ENCODE measurements at places on chromosomes 4 and X.

- no peak for DNase-seq
These were observed 62.7 kb upstream of the SCML1 start for GRCh38 chrX:17674601-17675000.

DNA sequence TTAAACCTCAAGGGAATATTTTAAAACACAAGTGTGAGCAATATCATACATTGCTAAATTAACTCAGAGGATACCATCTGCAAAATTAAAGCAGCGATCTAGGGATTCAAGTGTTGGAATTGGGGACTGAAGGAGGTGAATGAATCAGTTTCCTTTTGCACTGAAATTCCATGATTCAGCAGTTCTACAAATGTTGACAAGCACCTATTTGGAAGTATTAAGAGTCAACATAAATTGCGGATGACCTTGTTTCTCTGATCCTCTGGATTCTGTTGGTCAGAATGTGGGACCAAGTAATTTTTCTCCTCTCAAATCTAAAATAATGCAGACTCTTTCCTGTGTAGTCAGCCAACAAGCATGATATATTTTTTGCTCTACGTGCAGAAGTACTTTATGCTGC is 78.8 kb downstream of the LDB2 start:
- DNase-seq, result no peak

GRCh38 chr4:6541789-6542188 is 33.2 kb upstream of the MAN2B2 start:
- DNase-seq, result no peak

- DNase-seq, result no peak
These were observed 20.3 kb downstream of the CFAP99 start for GRCh38 chr4:2438822-2439718.

GRCh38 chr4:156595041-156595440 is 376.6 kb downstream of the PDGFC start:
- DNase-seq, result no peak

DNA sequence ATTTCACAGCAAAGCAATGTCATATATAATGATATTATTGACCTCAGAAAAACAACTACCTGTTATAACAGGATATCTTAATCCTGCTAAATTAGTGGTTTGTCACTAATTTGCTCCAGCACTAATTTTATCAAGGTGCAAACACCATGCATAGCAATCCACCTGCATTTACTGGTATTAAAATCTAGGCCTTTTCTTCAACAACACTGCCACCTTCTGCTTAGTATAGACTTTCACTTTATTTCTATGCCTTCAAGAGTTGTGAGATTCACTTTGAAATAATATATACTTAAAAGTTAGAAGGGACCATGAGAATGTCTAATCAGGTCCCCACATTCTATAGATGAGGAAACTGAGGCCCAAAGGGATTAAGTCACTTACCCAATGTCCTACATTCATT is 82.1 kb upstream of the IQCM start:
- no peak for DNase-seq

GRCh38 chr4:5654791-5655190 is 53.6 kb downstream of the EVC2 start:
- DNase-seq, result no peak

DNA sequence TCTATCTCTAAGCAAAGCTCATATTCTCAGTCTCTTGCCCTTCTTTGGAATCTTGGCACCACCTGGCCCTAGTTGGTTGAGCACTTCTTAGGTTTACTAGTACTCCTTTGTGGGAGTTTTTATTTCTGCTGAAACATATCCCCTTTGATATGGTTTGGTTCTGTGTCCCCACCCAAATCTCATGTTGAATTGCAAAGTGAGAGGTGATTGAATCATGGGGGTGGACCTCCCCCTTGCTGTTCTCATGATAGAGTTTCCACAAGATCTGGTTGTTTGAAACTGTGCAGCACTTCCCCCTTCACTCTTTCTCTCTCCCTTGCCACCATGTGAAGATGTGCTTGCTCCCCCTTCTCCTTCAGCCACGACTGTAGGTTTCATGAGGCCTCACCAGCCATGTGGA is 22.2 kb upstream of the SYNPO2 start:
- DNase-seq, result no peak

- no peak for DNase-seq
These were observed 91.1 kb downstream of the SEL1L3 start for GRCh38 chr4:25771672-25772071.

DNA sequence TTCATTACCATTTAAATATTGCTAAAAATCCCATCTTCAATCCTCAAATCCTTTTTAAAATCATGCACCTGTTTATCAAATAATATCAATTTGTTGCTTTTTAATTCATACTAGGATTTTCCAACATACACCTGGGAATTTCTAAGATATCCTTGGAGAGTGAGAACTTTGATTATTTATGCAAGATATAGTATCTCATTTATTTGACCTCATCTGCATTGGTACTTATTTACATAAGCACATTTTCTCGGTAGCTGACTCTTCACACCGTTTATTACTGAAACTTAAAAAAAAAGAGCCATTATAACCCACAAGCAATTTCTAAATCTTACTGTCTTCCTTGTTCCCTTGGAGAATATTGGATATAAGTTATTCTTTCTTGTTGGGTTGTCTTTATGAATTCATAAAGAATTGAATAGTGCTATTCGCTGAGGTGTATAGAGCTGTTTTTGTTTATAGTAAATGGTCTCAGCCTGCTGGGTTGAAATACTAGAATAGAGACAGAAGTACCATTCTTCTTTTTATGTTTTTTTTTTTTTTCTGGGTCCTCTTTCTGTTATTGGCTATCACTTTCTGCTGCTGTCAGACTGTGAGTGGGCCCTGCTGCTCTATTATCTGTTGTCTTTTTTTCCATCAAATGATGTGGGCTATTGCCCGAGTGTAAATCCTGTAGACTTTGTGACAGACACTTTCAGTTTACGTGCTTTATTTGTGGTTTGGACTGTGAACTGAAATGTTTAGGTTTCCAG is 2.9 kb downstream of the UGT8 start:
- no peak for DNase-seq

- no peak for DNase-seq
These were observed 242.5 kb upstream of the PUDP start for GRCh38 chrX:7390441-7390840.

DNA sequence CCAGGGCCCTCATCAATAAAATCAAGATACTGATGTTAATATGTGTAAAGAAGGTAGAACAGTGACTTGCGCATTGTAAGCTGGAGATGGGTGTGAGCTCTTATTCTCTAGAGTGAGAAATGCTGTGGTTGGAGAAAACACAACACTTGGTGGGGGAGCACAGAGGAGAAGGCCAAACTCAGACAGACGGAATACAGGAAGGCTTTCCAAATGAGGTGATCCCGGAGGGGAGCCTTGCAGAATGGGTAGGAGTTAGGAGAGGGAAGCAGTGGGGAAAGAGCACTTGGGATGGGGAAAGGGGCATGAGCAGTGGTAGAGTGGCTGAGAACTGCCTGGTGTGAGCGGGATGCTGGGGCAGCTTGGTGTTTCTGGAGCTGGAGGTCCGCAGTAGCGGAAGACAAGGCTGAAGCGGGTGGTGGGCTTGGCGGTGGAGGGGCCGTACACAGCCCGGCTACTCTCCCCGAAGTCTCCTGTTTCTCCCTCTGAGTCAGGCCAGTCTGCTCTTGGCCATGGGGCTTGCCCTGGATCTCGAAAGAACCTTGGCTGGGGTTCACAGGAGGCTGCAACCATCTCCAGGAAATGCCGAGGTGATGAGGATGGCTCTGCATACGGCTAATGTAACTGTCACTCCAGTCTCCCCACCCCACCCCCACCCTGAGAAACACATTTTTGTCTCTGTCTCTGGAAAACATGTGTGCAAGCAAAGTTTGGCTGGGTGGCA is 11.3 kb upstream of the PLAC1 start:
- DNase-seq, result no peak

DNA sequence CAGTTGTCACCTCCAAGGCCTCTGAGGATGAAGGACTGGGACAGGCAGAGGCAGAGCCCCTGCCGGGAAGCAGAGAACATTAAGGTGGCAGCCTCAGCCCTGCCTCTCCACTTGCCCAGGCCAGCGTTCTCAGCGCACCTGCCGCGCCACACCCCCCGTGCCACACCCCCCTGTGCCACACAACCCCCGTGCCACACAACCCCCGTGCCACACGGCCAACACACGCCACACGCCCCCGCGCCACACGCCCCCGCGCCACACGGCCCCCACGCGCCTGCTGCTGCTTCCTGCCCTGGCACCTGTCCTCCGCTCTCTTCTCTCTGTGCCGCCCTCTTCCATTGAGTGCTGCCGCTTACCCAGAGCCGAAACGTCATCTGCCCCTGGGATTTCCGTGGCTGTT is 58.0 kb upstream of the ZFP42 start:
- no peak for DNase-seq

GRCh38 chrX:40887476-40887875 is 152.1 kb upstream of the MED14 start:
- DNase-seq, result no peak

GRCh38 chr4:165454426-165454825 is 75.6 kb downstream of the CPE start:
- DNase-seq, result no peak

- DNase-seq, result no peak
These were observed 67.2 kb upstream of the C1GALT1C1 start for GRCh38 chrX:120697053-120697452.

DNA sequence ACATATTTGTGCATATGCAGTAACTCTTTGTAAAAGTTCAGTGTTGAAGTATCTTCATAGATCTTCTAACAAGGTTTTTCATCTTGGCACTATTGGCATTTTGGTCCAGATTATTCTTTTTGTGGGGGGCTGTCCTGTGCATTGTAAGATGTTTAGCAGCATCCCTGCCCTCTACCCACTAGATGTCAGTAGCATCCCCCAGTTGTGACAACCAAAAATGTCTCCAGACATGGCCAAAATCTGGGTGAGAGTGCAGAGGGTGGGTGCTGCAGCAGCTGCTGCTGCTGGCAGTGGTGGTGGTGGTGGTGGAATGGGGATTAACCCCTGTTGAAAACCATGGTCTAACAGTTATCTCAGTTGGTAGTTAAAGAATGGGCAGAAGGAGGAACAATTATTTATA is 370.0 kb downstream of the GPAT3 start:
- DNase-seq, result no peak

Data from effector CD8-positive, alpha-beta T cell (primary cell).